ENCODE measurements at places on chromosomes 6 and 20. TPM values are rescaled to one million over a fixed set of nuclear protein-coding genes. Genes with fewer than 3 reads are reported as not detected.

- peaks cover 21% of the 10 kb centered on the region for H3K27me3 ChIP-seq
- no peaks in the 10 kb centered on the region for H3K36me3 ChIP-seq
- H3K4me1 ChIP-seq, result peaks cover 10% of the 10 kb centered on the region
- no peak overlapping the region for H3K4me3 ChIP-seq
- H3K27ac ChIP-seq, result no peak overlapping the region
Measured at GRCh38 chr6:24257282-24257681, 100.6 kb downstream of the DCDC2 start.

GRCh38 chr6:114297135-114297534, 45.7 kb downstream of the HS3ST5 start:
- DNase-seq, result no peak
- no peak overlapping the region for H3K27ac ChIP-seq
- H3K4me1 ChIP-seq, result no peaks in the 10 kb centered on the region
- H3K27me3 ChIP-seq, result peaks cover 2% of the 10 kb centered on the region
- no peak overlapping the region for H3K4me3 ChIP-seq

Gene ECT2L
- total RNA-seq, result not detected

GRCh38 chr6:25927756-25928216, 2.7 kb downstream of the SLC17A2 start:
- peaks cover 7% of the 10 kb centered on the region for H3K4me1 ChIP-seq
- H3K27ac ChIP-seq, result no peak overlapping the region
- no peak overlapping the region for H3K4me3 ChIP-seq
- no peaks in the 10 kb centered on the region for H3K36me3 ChIP-seq

GRCh38 chr6:132525866-132526265, 12.2 kb upstream of the TAAR9 start:
- no peaks in the 10 kb centered on the region for H3K4me1 ChIP-seq
- no peaks in the 10 kb centered on the region for H3K36me3 ChIP-seq
- peaks cover 12% of the 10 kb centered on the region for H3K27me3 ChIP-seq

DNA sequence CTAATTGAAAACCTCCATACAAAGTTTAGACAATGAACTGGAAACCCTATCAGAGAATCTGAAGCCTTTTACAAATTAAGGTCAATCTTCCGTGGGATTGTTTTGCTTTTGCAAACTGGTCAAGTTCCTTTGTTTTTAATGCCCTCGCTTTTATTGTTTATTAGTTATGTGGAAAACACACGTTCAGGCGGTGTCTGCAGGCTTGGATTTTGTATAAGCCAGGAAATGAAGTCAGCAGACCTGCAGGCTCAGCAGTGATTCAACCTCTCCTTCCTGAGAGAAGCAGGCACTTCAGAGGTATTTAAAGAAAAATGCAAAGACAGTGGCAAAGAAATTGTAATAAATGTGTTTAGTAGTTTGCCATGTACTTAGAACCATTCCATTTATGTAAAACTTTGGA, 103.4 kb upstream of the PDE10A start:
- no peak overlapping the region for H3K4me3 ChIP-seq
- H3K4me1 ChIP-seq, result no peaks in the 10 kb centered on the region
- DNase-seq, result no peak
- H3K27ac ChIP-seq, result no peak overlapping the region
- no peaks in the 10 kb centered on the region for H3K27me3 ChIP-seq
- H3K36me3 ChIP-seq, result no peaks in the 10 kb centered on the region

Gene FOXF2
- total RNA-seq, result not detected

Gene GABRR1
- total RNA-seq, result not detected

GRCh38 chr20:24603454-24603853, 134.0 kb downstream of the SYNDIG1 start:
- no peaks in the 10 kb centered on the region for H3K4me1 ChIP-seq
- no peaks in the 10 kb centered on the region for H3K36me3 ChIP-seq
- H3K27ac ChIP-seq, result no peak overlapping the region
- H3K4me3 ChIP-seq, result no peak overlapping the region

- no peak overlapping the region for H3K27ac ChIP-seq
- no peak overlapping the region for H3K4me3 ChIP-seq
- no peaks in the 10 kb centered on the region for H3K36me3 ChIP-seq
- H3K4me1 ChIP-seq, result peaks cover 12% of the 10 kb centered on the region
- H3K27me3 ChIP-seq, result no peaks in the 10 kb centered on the region
Measured at GRCh38 chr6:155429321-155429893, 26.2 kb downstream of the NOX3 start.

DNA sequence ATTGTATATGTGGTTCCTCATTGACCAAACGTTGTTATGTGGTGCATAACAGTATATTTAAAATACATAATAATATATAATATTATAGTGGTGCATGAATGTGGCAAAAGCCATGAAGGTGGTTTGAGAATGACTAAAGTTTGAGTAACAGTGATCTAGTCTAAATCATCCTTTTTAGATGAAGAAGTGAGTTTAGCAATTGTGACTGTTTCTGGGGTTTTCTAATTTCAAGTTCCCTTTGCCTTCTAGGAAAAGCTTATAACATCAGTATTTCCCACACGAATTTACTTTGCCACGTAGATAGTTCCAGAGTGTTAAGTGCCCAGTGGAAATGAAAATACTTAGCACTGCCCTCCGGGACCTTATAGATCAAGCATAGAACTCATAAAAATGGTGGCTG, 40.9 kb downstream of the ARFGEF2 start:
- H3K27me3 ChIP-seq, result no peaks in the 10 kb centered on the region

- H3K27me3 ChIP-seq, result no peaks in the 10 kb centered on the region
- H3K27ac ChIP-seq, result no peak overlapping the region
- no peak overlapping the region for H3K4me3 ChIP-seq
- DNase-seq, result no peak
Measured at GRCh38 chr6:130574146-130574545, 208.3 kb downstream of the TMEM200A start.

Gene MCHR2
- not detected for total RNA-seq

DNA sequence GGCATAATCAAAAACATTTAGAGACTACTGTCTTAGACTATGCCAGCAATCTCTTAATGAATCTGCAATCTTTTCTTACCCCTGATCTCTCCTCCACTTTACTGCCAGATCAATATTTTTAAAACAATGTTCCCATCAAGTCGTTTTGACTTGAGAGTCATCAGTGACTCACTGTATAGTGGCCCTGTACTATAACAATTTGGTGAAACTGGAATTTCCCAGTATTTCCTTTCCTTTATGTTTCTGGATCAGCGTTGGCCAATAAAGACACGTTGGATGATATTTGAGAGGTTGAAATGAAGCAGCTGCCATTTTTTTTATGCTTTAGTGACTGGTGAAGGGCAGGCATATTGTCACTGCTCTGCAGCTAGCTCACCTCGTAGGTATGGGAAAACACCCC, 10.1 kb upstream of the SMIM13 start:
- H3K27me3 ChIP-seq, result peaks cover 4% of the 10 kb centered on the region
- no peaks in the 10 kb centered on the region for H3K4me1 ChIP-seq
- H3K27ac ChIP-seq, result no peak overlapping the region
- no peak overlapping the region for H3K4me3 ChIP-seq

DNA sequence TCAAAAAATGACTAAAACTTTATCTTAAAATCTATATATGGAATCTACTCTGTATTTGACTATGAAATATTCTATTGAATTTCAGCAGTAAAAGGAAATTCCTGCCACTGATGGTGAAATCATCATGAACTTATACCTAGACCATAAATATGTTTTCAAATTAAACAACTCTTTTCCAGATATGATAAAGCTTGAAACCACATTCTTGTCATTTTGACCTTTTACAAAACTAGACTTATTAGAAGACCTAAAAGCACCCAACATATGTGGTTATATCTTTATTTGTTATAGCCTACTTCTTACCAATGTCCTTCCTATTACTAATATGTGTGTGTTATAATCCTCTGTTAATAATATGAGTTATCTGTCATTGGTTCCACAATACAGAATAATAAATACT, 35.3 kb downstream of the FRK start:
- no peak for DNase-seq
- H3K36me3 ChIP-seq, result no peaks in the 10 kb centered on the region
- H3K27me3 ChIP-seq, result peaks cover 23% of the 10 kb centered on the region
- H3K4me3 ChIP-seq, result no peak overlapping the region
- H3K4me1 ChIP-seq, result no peaks in the 10 kb centered on the region

Gene GGTLC1
- not detected for total RNA-seq

- H3K4me1 ChIP-seq, result no peaks in the 10 kb centered on the region
- H3K27ac ChIP-seq, result no peak overlapping the region
- no peaks in the 10 kb centered on the region for H3K27me3 ChIP-seq
- no peak overlapping the region for H3K4me3 ChIP-seq
Measured at GRCh38 chr6:168072261-168072660, 6.8 kb downstream of the FRMD1 start.

Gene RFX6
- total RNA-seq, result not detected

- peak overlapping the region; percentile 72 for H3K27ac ChIP-seq
- H3K4me1 ChIP-seq, result peaks cover 23% of the 10 kb centered on the region
- peak overlapping the region; percentile 2 for H3K4me3 ChIP-seq
- no peaks in the 10 kb centered on the region for H3K36me3 ChIP-seq
- peaks cover 5% of the 10 kb centered on the region for H3K27me3 ChIP-seq
Measured at GRCh38 chr6:6749702-6750491, 161.4 kb downstream of the LY86 start.

DNA sequence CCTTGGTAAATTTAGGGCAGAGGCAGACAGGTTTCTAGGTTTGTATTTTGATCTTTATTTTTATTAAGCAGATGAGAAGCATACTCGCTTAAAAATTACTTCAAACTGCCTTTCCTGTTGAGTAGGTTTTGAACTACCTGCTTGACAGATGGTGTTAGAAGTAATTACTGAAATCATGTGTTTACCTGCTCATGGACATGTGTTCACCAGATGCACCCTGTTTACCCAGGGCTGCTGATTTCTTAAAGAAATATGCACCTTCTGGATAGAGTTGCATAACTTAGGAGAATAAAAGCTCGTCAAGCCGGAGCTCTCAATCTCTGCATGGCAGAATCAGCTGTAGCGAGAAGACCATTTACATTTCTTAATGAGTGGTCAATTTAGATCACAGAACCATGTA, 165.1 kb downstream of the CDKAL1 start:
- no peak overlapping the region for H3K4me3 ChIP-seq
- peaks cover 3% of the 10 kb centered on the region for H3K36me3 ChIP-seq
- H3K4me1 ChIP-seq, result peaks cover 40% of the 10 kb centered on the region
- no peak overlapping the region for H3K27ac ChIP-seq
- H3K27me3 ChIP-seq, result no peaks in the 10 kb centered on the region

Gene VSTM2L
- total RNA-seq, result not detected

Gene BTNL2
- total RNA-seq, result not detected

Data from activated CD4-positive, alpha-beta T cell treated with anti-CD3 and anti-CD28 coated beads for 36 hours (primary cell).